ENCODE measurements at places on chromosomes 12 and 14.

DNA sequence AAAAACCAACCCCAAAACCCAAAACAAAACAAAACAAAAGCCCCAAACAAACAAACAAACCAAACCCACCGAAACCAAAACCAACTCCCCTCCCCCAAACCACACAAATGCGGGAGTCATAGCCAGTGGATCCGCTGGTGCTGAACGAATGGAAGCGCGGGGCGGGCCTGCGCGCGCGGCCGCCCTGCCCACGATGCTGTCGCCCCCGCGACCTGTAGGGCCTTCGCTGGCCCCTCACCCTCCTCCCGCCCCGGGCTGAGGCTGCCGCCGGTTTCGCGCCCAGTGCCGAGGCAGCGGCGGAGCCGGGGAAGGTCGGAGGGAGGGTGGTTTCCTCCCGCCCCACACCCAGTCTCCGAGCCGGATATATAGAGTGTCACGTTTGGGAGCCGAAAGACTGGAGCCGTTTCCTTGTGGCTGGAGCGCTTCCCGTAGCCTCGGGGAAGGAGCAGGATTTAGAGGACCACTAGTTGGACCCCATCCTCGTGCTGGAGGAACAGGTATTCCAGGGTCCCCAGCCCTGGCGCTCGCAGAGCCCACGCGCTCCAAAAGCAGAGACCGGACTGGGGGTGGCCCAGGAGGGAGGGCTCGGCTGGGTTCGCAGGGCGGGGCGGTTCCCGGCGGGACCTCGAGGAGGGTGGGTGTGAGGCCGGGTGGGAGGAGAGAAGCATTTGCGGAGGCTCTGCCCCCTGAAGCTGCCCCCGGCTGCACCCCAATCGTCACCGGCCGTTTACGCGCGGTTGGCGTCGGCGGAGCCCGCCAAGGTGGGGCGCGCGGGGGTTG lies at the start of gene FAR2:
TSS of gene FAR2 (plus strand) at position 368 of the 780 bp plus-strand sequence. CDS start 121,172 bp downstream, outside the sequence.
- no peak for DNase-seq

GRCh38 chr14:67240168-67240932 lies 885 bp upstream of the PALS1 start:
- no peak for DNase-seq

GRCh38 chr12:50043854-50044253 lies 13.5 kb upstream of the ASIC1 start:
- DNase-seq: no peak

- no peak for DNase-seq
Observed at GRCh38 chr12:132507161-132507538, 17.2 kb downstream of the FBRSL1 start.

GRCh38 chr12:124445121-124445718 lies 122.2 kb downstream of the NCOR2 start:
- no peak for DNase-seq
